CD4-positive, alpha-beta memory T cell (primary cell): ENCODE measurements at places on chromosomes 1 and 21.

GRCh38 chr1:64616039-64616438, 128.8 kb upstream of the RAVER2 start:
- DNase-seq, result no peak

DNA sequence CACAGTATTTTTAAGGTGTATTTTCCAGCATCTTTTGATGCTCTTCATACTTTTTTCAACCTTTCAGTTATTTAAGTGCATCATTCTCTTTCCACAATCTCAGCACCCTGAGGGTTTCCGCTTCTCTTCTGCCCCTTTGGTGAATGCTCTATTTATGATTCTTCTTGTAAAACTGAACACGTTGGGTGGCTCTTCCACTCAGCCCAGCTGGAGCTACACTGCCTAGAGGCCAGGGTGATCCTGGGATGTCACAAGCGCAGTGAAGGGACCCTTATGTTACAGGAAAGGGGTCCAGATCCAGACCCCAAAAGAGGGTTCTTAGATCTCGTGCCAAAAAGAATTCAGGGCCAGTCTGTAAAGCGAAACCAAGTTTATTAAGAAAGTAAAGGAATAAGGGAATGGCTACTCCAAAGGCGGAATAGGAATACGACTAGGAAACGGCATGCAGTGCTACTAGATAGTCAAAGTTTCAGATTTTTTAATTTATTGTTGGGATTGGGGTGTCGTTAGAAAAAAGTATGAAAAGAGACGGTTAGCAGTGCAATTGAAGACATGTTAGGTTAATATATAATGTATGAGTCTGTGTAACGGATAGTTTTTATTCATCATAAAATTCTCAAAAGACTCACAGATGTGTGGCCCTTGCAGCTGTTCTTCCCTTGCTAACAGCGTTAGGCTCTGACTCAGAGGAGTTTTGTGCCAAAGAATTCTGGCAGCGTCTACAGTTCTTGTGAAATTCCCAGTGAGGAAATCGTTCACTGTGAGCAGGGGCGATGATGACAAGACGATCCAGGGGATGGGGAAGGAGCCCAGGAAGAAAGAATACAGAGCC, 14.4 kb upstream of the ERVH48-1 start:
- DNase-seq, result no peak

DNA sequence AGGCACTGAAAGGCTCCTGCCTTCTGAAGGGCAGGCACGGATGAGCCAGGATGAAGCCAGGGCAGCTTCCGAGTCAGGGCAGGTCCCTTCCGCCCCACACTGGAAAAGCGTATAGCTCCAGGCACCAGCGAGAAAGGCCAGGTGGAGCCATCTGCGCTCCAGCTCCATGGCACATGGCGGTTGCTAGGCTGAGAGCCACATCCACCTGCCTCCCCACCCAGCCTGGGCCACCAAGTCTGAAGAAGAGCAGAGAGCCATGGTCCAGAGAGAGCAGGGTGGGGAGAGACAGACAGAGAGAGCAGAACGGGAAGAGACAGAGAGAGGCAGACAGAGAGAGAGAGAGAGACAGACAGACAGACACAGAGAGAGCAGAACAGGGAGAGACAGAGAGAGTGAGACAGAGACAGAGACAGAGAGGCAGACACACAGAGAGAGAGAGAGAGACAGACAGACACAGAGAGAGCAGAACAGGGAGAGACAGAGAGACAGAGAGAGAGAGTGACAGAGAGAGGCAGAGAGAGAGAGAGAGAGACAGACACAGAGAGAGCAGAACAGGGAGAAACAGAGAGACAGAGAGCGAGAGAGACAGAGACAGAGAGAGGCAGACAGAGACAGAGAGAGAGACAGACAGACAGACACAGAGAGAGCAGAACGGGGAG, 5.2 kb downstream of the FNDC10 start:
- no peak for DNase-seq

DNA sequence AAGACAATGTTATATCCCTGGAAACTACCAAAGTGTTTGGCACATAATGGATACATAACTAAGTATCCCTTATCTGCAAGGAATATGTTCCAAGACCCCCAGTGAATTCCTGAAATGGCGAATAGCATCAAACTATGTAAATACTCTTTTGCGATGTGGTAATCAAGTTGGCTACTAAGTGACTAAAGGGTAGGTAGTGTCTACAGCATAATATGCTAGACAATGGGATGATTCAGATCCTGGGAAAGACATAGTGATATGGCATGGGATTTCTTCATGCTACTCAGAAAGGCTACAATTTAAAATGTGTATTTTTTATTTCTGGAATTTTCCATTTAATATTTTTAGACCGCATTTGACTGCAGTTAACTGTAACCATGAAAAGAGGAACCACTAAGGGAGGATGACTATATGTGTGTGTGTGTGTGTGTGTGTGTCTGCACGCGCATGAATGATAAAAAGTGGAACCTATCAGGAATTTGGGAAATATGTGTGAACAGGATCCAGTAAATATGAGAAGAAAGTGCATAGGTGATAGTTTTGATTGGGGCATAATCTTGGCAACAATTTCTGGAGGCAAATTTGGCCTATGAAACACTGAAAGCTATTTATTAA, 1899.9 kb downstream of the NCAM2 start:
- DNase-seq, result no peak

- no peak for DNase-seq
These were observed 3.9 kb downstream of the SEMA6C start for GRCh38 chr1:151142411-151143056.

DNA sequence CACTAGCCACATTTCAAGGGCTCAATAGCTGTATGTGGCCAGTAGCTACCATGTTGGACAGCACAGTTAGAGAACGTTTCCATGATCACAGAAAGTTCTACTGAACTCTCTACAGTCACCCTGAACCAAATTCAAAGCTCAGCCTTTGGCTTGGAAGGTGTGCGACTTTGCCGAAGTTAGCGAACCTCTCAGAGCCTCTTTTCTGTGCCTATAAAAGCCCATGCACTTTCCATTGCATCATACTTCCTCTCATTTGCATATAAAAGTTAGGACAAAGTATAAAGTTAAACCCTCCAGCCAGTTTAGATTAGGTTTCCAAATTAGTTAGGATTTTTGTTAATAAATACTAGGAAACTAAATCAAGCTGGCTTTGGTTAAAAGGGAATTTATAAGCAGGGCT, 4.7 kb upstream of the SLC1A7 start:
- DNase-seq, result no peak

DNA sequence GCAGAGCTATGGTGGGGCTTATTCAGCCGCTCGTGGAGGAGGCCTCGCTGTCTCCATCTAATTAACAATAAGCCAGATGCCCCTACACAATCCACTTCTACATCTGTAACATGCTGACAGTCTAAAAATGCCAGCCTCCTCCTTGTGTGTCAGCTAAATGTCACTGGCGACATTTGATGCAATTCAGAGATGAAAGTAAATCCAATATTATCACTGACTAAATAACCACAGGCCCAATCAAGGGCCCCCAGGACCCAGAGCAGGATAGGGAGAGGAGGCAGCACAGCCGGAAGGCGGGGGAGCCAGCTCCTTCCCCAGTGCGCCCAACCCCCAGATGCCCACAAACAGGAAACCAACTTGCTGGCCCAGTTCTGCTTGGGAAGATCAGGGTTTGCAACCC, 76.6 kb downstream of the DMRTA2 start:
- DNase-seq, result no peak

GRCh38 chr1:94081566-94082344, 39.2 kb downstream of the ABCA4 start:
- DNase-seq, result no peak

DNA sequence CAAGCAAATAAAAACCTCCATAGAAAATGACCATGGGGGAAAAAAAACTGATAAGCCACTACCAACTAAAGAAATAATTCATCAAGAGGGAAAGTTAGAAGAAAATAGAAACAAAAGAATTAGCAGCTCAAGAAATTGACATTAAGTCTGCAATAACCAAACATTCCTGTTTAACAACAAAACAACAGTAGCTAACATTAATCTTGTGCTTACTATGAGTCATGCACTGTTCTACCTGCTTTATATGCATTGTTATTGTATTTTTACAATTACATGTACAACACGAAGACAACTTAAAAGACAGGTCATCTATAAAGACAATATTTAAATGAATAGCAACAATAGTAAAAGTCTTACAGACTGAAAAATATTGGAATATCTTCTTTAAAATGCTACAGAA, 34.4 kb upstream of the LRRC7 start:
- no peak for DNase-seq

DNA sequence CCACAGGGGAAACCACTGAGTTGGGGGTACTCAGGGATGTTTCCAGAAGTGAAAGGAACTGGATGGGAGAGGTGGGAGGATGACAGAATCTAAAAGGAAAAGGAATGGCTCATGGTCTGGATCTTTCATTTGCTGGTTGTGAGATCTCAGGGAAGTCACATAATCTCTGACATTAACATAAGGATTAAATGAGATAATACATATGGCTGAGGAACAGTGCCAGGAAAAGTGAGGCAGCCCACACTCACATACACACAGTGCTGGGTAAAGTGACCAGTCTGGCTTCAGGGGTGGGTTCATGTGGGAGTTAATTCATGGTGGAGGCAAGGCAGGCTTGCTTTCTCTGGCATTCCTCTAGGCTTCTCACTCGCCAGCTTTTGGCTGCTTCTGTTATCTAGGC, 3.9 kb upstream of the PTCH2 start:
- DNase-seq, result no peak

- no peak for DNase-seq
These were observed 139.2 kb downstream of the SEC16B start for GRCh38 chr1:177830531-177831135.
